Transverse colon (tissue), 4 donors: ENCODE measurements at places on chromosomes 13 and 19. TPM values are rescaled to one million over a fixed set of nuclear protein-coding genes. Genes with fewer than 3 reads are reported as not detected.

Gene PRR19
- not detected for total RNA-seq

Gene MAMSTR
- not detected for total RNA-seq

Gene CCDC70
- not detected for total RNA-seq

Gene TMEM38A
- 0.40 TPM for total RNA-seq

Gene ACP7
- total RNA-seq, result not detected

Gene PCDH20
- not detected for total RNA-seq

Gene SRRM5
- not detected for total RNA-seq

Gene TSHZ3
- total RNA-seq, result 4.6 TPM

Gene RSPH6A
- total RNA-seq, result 1.1 TPM

Gene ZNF823
- total RNA-seq, result 69.1 TPM

Gene SLC10A2
- not detected for total RNA-seq
